ENCODE measurements at places on chromosomes 6 and 20. TPM values are rescaled to one million over a fixed set of nuclear protein-coding genes. Genes with fewer than 3 reads are reported as not detected.

Gene PLCG1
- 83.7 TPM for total RNA-seq

Gene PLEKHG1
- total RNA-seq: 3.3 TPM

Gene ENPP3
- 0.32 TPM for total RNA-seq

Gene DEFB124
- total RNA-seq: not detected

Gene RIPPLY2
- not detected for total RNA-seq

Gene PIM1
- 6.0 TPM for total RNA-seq

Gene RBM24
- total RNA-seq: 0.16 TPM

Gene PROKR2
- total RNA-seq: not detected

Gene TINAG
- not detected for total RNA-seq

Gene OR12D3
- not detected for total RNA-seq

Gene STAU1
- total RNA-seq: 30.7 TPM

Data from bronchial smooth muscle cell (primary cell).